ENCODE measurements at places on chromosomes 13 and 19. TPM values are rescaled to one million over a fixed set of nuclear protein-coding genes. Genes with fewer than 3 reads are reported as not detected.

ZNF208 gene
- not detected for total RNA-seq

DAND5 gene
- not detected for total RNA-seq

KLK2 gene
- total RNA-seq: not detected

RFPL4AL1 gene
- total RNA-seq: not detected

DHDH gene
- not detected for total RNA-seq

TEAD2 gene
- total RNA-seq: 46.5 TPM

ANO8 gene
- total RNA-seq: 2.0 TPM

TMPRSS9 gene
- not detected for total RNA-seq

GPALPP1 gene
- 28.9 TPM for total RNA-seq

HIPK4 gene
- total RNA-seq: not detected

GRIN3B gene
- 0.59 TPM for total RNA-seq

RNF225 gene
- not detected for total RNA-seq

LILRA2 gene
- total RNA-seq: not detected

CGB7 gene
- total RNA-seq: 0.33 TPM

SYT3 gene
- 0.04 TPM for total RNA-seq

OR7A17 gene
- total RNA-seq: not detected

ZNF790 gene
- total RNA-seq: 6.7 TPM

ERVV-1 gene
- total RNA-seq: not detected

KIR2DL1 gene
- not detected for total RNA-seq

POU2F2 gene
- 0.49 TPM for total RNA-seq

DNA sequence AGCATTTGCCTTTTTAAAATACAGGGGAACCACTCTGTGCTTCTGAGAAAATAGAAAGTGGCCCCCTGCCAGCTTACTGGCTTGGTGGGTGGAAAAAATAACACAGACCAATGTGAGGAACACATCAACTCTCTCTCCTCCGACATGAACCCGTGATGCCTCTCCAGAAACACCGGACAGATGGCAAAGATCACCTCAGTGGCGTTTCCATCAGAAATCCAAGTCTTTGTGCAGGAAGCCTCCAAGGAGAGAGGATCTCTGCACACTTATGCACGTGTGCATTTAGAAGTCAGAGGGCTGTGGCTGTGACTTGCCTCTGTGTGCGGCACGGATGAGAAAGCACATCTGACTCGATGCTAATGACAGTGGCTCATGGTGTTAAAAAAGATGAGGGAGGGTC, 112.3 kb upstream of the KLF12 start:
- no peak for DNase-seq

GRCh38 chr13:99658261-99658991, 157.2 kb downstream of the TM9SF2 start:
- no peak for DNase-seq

DNA sequence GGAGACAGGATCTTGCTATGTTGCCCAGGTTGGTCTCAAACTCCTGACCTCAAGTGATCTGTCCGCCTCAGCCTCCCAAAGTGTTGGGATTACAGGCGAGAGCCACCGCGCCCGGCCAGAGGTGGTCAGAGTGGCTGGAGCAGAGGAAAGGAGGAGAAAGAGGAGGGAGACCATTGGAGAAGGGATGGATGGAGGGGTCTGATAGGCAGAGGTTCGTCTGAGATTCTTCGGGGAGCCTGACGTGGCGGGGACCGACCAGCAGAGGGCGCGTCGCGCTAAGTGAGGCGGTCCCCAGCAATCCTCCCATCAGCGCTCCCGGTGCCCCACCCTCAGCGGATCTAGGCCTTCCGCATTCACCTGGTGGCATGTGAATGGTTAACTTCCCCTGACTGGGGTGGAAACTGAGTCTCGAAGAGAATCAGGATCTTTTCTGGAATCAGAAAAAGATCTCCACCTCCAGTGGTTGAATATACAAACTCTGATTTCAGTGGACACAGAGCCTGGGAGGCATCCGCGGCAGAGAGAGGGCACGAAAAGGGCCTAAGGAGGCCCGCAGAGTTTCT, 8.8 kb downstream of the GTPBP3 start:
- no peak for DNase-seq

GRCh38 chr13:101289764-101290163, 126.5 kb downstream of the NALCN start:
- DNase-seq: no peak

- DNase-seq: no peak
Measured at GRCh38 chr13:102846261-102847015, 606 bp downstream of the ERCC5 start.

DNA sequence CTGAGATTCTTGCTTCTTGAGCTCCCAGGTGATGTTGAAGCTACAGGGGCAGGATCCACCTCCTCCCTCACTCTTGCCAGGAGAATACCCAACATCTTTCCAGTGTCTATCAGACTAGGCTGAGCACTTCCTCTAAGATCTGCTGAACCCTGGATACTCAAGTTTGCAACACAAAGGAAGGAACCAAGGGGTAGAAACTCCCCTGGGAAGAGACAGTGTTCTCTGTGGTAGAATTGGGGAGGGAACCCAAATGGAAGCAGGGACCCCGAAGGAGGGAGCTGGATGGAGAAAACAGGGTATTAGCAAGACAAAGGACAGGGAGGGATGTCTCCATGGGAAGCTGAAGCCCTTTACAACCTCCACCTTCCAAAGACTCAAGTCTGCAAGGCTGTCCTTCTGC, 117.6 kb downstream of the DNAJC15 start:
- DNase-seq: no peak

- no peak for DNase-seq
Measured at GRCh38 chr13:84366506-84366905, 484.2 kb upstream of the SLITRK1 start.

DNA sequence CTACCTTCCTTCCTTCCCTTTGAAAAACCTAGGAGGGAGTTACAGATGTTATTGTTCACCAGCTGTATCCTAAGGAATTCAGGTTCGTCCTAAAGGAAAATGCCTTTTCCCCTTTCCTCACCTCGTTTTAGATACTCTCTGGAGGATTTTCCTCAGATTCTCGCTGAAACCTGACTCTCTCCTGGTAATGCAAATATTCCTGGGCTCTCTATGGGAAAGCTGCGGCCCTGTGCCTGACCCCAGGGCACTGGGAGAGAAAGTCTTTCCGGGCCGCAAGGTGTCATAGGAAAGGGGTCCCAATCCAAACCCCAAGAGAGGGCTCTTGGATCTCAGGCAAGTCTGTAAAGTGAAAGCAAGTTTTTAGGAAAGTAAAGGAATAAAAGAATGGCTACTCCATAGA, 13.1 kb upstream of the OR1M1 start:
- DNase-seq: no peak

- no peak for DNase-seq
Measured at GRCh38 chr19:43526884-43527859, at the start of gene ETHE1. Gene ETHE1, minus strand, starts transcription at chr19:43527201. Its CDS starts 24 bp downstream, at chr19:43527177.

- DNase-seq: no peak
Measured at GRCh38 chr13:94858856-94859255, 146.5 kb upstream of the SOX21 start.

- DNase-seq: no peak
Measured at GRCh38 chr13:99774644-99775043, 196.9 kb downstream of the ZIC5 start.

- DNase-seq: no peak
Measured at GRCh38 chr19:32879741-32880140, 10.2 kb upstream of the SLC7A9 start.

GRCh38 chr13:25249001-25249543, 38.2 kb downstream of the MTMR6 start:
- DNase-seq: no peak

GRCh38 chr19:46480415-46480814, 9.1 kb upstream of the PNMA8A start:
- no peak for DNase-seq

- DNase-seq: no peak
Measured at GRCh38 chr19:54626757-54627156, 3.5 kb upstream of the LILRB1 start.

- DNase-seq: no peak
Measured at GRCh38 chr13:97749174-97749573, 204.3 kb upstream of the IPO5 start.

GRCh38 chr13:113110048-113110851, 4.7 kb downstream of the F7 start:
- no peak for DNase-seq

GRCh38 chr13:54029720-54030119, 1001.1 kb downstream of the OLFM4 start:
- DNase-seq: no peak

- DNase-seq: no peak
Measured at GRCh38 chr19:38386300-38386970, 1.4 kb downstream of the GGN start.

GRCh38 chr13:22062478-22063205, 391.8 kb downstream of the FGF9 start:
- DNase-seq: no peak
